ENCODE measurements at places on chromosomes 1 and 21. TPM values are rescaled to one million over a fixed set of nuclear protein-coding genes. Genes with fewer than 3 reads are reported as not detected.

Gene FMN2
- total RNA-seq, result 150 TPM

Gene C4BPA
- not detected for total RNA-seq

Gene DDAH1
- 5.4 TPM for total RNA-seq

Gene MSH4
- total RNA-seq, result 0.20 TPM

Gene ZMYND12
- total RNA-seq, result 0.49 TPM

Gene RAVER2
- total RNA-seq, result 4.4 TPM

Gene C1orf105
- not detected for total RNA-seq

Gene UBL4B
- total RNA-seq, result not detected

Gene RBM11
- 2.7 TPM for total RNA-seq

Gene ANXA9
- total RNA-seq, result not detected

Gene TNN
- not detected for total RNA-seq

Gene SOAT1
- total RNA-seq, result 5.9 TPM

Gene PFKL
- total RNA-seq, result 48.6 TPM

Gene NEGR1
- 0.51 TPM for total RNA-seq

Gene ADORA1
- total RNA-seq, result 1.2 TPM

Gene LCE1B
- total RNA-seq, result not detected

Gene COL8A2
- total RNA-seq, result not detected

Gene PLK3
- total RNA-seq, result 89.3 TPM

Gene PSMA5
- total RNA-seq, result 54.0 TPM

Gene AGPAT3
- total RNA-seq, result 12.6 TPM

Gene KRTAP7-1
- total RNA-seq, result not detected

Gene NADK
- total RNA-seq, result 66.0 TPM

Gene TRIM63
- total RNA-seq, result not detected

Gene PLXNA2
- 66.0 TPM for total RNA-seq

Gene CAPN2
- 25.6 TPM for total RNA-seq
